ENCODE measurements at places on chromosomes 1 and 21.

DNA sequence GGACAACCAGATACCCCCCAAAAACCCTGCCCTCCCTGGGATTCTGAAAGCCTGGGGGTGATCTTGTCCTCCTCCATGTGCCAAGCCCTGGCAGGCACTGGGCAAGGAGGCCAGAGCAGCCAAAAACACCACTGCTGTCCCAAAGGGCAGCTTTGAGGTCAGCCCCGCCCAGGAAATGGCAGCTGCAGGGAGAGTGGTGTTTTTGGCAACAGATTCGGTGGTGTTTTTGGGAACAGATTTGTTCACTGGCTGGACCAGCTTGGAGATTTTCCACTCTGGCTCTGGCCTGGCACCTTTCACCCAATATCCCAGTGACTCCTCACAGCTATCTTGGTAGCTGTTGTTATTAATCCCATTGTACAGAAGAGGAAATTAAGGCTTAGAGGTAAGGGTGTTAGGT, 34.7 kb downstream of the LRP8 start:
- H3K27ac ChIP-seq, result no peak overlapping the region
- no peaks in the 10 kb centered on the region for H3K36me3 ChIP-seq
- H3K4me1 ChIP-seq, result peaks cover 7% of the 10 kb centered on the region
- H3K4me3 ChIP-seq, result no peak overlapping the region

GRCh38 chr1:53378932-53379661, 51.2 kb upstream of the LRP8 start:
- H3K4me1 ChIP-seq, result no peaks in the 10 kb centered on the region
- DNase-seq, result no peak
- no peaks in the 10 kb centered on the region for H3K27me3 ChIP-seq
- H3K27ac ChIP-seq, result no peak overlapping the region

GRCh38 chr21:36873513-36873912, 93.0 kb downstream of the HLCS start:
- no peak overlapping the region for H3K4me3 ChIP-seq
- no peak overlapping the region for H3K27ac ChIP-seq
- DNase-seq, result no peak
- H3K36me3 ChIP-seq, result no peaks in the 10 kb centered on the region
- H3K4me1 ChIP-seq, result no peaks in the 10 kb centered on the region

GRCh38 chr1:172680733-172681275, 21.9 kb downstream of the FASLG start:
- no peaks in the 10 kb centered on the region for H3K36me3 ChIP-seq
- no peaks in the 10 kb centered on the region for H3K27me3 ChIP-seq
- no peaks in the 10 kb centered on the region for H3K4me1 ChIP-seq
- no peak overlapping the region for H3K27ac ChIP-seq

GRCh38 chr1:32920833-32921232, 19.6 kb upstream of the TMEM54 start:
- H3K4me1 ChIP-seq, result no peaks in the 10 kb centered on the region
- H3K36me3 ChIP-seq, result no peaks in the 10 kb centered on the region
- H3K4me3 ChIP-seq, result no peak overlapping the region

DNA sequence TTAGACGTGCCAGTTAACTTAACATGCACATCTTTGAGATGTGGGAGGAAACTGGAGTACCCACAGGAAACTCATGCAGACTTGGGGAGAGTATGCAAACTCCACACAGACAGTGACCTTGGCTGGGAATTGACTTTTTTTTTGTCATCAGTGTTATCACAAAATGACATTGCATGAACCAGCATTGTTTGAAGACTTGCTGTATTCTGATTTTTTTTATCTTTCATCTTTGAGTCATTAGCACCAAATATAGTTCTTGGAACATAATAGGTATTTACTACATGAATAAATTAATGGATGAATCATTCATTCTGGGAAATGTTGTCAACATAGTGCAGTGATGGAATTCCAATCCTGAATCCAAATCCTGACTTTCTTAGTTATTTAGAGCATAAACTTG, 77.0 kb downstream of the ATF6 start:
- DNase-seq, result no peak
- H3K27ac ChIP-seq, result no peak overlapping the region
- no peaks in the 10 kb centered on the region for H3K36me3 ChIP-seq
- no peak overlapping the region for H3K4me3 ChIP-seq
- H3K4me1 ChIP-seq, result no peaks in the 10 kb centered on the region
- no peaks in the 10 kb centered on the region for H3K27me3 ChIP-seq

GRCh38 chr21:45257673-45258341, 29.9 kb downstream of the POFUT2 start:
- H3K4me1 ChIP-seq, result no peaks in the 10 kb centered on the region
- DNase-seq, result no peak
- H3K27ac ChIP-seq, result no peak overlapping the region
- no peaks in the 10 kb centered on the region for H3K27me3 ChIP-seq

All from prostate gland (tissue), 2 donors.